Activated naive CD4-positive, alpha-beta T cell (primary cell): ENCODE measurements at places on chromosomes 6 and 20.

GRCh38 chr6:45576648-45577624 is 199.2 kb upstream of the SUPT3H start:
- DNase-seq: no peak

- no peak for DNase-seq
Measured at GRCh38 chr20:50272030-50272723, 81.5 kb downstream of the CEBPB start.

GRCh38 chr6:115681978-115682775 is 378.5 kb downstream of the FRK start:
- no peak for DNase-seq

- DNase-seq: no peak
Measured at GRCh38 chr6:76612954-76613353, 540.5 kb upstream of the IMPG1 start.

DNA sequence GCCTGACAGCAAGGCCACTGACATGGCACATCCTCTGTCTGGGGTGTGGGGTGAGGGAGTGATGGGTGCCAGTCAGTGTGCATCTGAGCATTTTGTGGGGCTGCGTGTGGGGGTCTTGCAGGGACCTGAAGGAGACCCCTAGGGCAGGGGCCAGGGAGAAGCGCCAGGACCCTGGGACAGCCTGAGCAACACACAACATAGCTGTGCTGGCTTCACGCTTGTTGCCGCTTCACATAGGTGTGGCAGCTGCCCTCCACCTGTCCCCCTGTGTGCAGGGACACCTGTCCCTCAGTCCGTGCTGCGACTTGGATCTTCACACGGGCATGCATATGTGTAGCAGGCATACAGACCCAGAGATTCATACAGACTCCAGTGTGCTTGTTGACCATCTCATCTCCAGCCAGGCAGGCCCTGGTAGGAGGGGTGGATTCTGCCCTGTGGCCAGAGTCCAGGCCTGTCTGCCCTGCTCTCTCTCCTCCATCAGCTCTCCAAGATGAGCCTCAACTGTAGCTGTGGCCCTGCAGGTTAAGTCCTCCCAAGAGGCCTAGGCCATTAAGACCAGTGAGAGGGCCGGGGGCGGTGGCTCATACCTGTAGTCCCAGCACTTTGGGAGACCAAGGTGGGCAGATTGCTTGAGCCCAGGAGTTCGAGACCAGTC is 3.2 kb upstream of the NPBWR2 start:
- no peak for DNase-seq

DNA sequence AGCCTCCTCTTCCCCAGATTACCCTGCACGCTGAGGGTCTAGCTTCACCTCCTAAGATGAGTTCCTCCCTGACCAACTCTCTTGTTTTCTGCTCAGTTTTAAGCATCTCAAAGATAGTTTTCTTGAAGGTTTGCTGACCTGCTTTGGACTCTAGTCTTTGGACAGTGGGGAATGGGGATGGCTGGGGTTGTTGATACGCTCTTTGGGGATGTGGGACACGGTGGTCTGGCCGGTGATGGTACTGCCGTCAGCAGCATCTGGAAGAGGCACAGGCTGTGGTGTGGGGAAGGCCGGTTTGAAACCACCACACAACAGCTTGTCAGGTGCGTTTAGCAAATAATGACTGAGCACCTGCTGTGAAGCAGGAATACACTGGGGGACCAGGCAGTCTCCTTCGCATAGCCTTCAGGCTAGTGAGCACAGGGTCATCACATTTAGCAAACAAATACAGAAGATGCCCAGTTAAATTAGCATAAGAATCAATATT is 94.1 kb downstream of the TMEM242 start:
- DNase-seq: no peak

- no peak for DNase-seq
Measured at GRCh38 chr20:51425347-51426106, 117.0 kb downstream of the NFATC2 start.

DNA sequence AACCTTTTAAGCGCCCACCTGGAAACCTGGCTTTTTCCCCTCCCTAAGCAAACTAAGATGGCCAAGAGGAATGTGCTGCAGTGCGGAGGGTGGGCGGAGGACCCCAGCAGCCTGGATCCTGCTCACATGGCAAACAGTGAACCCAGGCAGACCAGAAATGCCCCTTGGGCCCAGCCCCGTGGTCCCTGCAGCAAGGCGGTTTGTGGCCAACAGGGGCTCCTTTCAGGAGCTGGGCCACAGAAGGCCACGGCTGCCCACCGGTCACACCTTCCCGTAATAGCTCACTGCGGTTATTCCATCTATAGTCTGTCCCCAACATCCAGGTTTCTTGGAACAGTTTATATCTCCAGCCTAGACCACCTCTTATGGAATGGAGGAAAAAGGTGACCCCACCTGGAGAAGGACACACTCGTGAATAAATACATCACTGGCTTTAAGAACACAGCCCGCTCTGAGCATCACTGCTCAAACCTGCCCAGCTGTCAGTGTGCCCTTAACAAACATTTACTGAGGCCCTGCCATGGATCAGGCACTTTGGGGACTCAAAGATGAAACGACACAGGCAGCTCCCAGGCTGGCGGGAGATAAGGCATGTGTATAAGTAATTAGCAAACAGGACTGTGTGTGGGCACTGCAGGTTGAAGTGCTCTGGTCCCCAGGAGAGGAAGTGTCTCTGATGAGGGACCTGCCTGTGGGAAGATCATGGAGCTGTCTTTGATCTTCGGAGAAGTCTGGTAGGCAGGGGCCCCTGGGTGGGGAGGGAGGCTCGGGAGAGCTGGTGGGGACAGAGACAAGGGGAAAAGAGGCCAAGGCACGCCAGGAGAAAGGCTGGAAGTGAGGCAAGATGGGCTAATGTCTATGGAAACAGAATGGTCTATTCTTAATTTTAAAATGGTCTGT is 3.2 kb upstream of the TUBB1 start:
- no peak for DNase-seq

DNA sequence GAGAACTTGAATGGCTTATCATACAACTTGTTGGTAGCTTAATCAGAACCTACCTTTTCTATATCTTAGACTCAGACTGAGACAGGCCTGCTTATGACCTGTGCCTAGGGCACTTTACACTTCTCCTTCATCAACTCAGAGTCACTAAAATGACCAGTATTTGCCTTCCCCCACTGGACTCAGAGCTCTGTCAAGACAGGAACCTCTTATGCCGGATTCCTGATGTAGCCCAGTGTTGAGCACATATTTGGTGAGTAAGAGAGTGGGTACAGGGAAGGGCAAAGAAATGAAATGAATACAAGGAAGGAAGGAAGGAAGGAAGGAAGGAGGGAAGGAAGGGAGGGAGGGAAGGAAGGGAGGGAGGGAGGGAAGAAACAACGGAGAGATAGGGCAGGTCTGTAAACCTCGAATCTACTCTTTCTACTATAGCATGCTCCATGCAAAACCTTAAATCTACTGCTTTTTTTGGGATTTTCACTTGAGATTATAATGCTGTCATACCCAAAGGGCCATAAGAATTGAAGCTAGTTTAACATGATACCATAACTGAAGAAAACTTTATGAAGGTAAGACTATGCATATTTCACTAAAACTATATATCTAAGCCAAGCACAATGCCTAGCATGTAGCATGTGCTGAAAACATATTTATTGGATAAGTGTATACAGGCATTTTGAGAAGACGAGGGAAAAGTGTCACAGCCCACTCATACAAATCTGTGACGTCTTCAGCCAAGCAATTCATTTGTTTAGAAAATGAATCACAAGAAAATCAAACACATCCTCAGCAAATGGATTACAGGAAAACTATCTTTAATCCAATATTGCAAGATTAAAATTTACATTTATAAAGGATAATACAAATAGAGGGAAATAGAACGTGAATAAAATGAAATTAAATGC is 89.9 kb downstream of the RFX6 start:
- DNase-seq: no peak

DNA sequence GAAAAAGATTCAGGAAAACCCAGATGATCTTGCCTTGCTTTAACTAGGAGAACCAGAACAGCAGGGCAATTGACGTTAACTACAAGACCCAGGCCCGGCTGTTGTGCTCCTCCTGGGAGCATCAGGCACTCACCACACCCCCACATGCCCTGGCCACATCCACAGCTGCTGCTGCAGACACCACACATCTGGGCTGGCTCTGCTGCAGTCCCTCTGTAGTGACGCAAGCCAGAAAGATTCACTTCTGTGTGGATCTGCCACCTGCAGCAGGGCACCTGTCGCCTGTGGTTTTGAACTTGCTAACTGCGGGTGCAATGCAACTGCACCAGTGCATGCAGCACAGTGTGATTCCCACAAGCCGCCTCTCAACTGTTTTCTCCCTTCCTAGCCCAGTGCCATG is 228.8 kb downstream of the SYNDIG1 start:
- DNase-seq: no peak

GRCh38 chr6:71383901-71384489 is 95.4 kb downstream of the OGFRL1 start:
- no peak for DNase-seq

- DNase-seq: no peak
Measured at GRCh38 chr6:141618180-141618581, 514.5 kb upstream of the GJE1 start.

DNA sequence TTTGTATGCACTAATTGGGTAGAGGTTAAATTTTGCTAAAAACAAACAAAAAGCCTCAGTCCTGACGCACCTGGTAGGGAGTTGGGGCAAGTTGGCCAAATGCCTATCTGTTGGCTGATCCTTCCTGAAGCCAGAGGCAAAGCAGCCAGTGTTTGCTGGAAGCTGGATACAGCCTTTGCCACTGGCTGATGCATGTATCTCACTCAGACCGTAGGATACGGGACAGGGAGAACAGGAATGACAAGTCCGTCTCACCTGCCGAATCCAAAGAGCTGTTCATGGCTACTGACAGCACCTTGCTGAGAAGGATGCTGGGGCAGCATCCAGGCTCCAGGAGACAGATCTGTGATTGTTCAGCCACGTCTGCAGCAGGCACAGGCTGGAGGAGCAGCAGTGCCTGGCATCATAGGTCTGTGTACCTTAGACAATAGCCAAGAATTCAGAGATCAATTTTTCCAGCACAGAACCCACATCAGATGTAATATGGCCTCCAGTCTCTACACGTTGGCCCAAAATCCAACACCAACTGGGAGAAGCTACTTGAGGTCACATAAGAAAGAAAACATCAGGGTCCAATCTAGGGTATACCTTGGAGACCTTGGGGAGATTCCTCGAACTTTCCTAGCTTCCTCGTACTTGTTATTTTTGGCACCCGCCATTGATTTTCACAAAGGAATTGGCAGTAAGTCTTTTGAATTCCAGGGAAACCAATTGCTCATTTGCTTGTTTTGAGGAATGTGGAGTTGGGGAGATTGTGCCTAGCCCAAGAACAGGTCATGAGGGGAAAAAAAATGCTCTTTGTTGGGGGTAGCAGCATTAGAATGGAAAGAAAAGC is 108.5 kb upstream of the ARMC2 start:
- DNase-seq: no peak

DNA sequence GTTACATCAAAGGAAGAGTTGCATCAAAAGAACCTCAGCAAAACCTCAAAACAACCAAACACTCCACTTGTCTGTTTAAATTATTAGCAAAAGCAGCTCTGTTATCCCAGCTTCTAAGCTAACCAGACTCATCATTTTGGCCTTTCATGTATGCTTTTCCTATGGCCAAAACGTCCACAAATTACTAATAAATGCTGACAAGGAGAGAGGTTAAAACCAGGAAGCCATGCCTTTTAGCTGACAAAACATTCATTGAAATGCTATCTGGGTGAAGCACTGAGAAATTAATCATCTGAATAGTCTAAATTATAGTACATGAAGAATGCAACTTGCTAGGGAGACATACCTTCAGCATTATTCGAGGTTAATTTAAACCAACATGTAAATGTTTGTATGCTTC is 80.6 kb downstream of the LAMA2 start:
- DNase-seq: no peak
